ENCODE measurements at places on chromosomes 5 and 9. TPM values are rescaled to one million over a fixed set of nuclear protein-coding genes. Genes with fewer than 3 reads are reported as not detected.

The PCDHB6 gene
- total RNA-seq = not detected

GRCh38 chr9:108813951-108814601 lies 41.7 kb downstream of the ACTL7B start:
- H3K4me3 ChIP-seq = no peak overlapping the region
- H3K4me1 ChIP-seq = no peaks in the 10 kb centered on the region
- no peak overlapping the region for H3K27ac ChIP-seq
- no peaks in the 10 kb centered on the region for H3K27me3 ChIP-seq

- no peaks in the 10 kb centered on the region for H3K4me1 ChIP-seq
- H3K36me3 ChIP-seq = no peaks in the 10 kb centered on the region
- H3K4me3 ChIP-seq = no peak overlapping the region
- H3K27ac ChIP-seq = no peak overlapping the region
- no peaks in the 10 kb centered on the region for H3K27me3 ChIP-seq
Observed at GRCh38 chr5:150999704-151000442, 20.5 kb upstream of the GPX3 start.

GRCh38 chr9:117375956-117376355 lies 38.9 kb downstream of the ASTN2 start:
- H3K27ac ChIP-seq = no peak overlapping the region
- no peaks in the 10 kb centered on the region for H3K4me1 ChIP-seq
- no peak overlapping the region for H3K4me3 ChIP-seq
- DNase-seq = no peak
- no peaks in the 10 kb centered on the region for H3K36me3 ChIP-seq
- no peaks in the 10 kb centered on the region for H3K27me3 ChIP-seq

DNA sequence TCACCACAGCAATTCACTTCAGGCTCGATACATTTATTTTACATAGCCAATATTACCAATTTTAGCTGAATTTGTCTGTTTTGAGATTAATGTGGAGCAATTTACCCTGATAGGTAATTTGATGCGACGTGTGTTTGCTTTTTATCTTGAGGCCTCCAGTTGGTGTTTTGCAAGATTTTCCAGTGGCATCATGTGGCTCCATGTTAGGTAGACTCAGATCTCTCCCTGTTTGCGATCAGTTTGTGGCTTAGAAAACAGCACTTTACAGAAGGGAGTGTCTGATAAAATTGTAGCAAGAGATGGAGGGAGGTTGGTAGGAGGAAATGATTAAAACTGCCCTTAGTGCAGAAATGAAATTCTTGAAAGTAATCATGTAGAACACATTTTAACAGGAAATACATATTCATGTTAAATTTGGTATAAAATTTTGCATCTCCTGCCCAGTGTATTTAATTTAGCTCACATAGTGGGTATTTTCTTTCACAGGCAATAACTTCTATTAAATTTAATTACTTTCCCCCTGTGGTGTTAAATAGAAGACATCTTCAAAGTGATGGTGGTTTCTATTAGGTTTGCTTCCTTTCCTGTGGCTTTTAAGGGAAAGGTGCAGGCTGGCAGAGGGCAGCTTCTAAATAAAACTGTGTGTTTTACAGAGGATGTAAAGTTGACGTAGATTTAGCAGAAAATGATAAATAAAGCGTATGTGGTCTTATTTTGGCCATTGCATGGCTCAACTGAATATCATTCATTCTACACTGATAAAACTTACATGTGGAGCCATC lies 135.8 kb downstream of the KDM4C start:
- peaks cover 33% of the 10 kb centered on the region for H3K36me3 ChIP-seq
- DNase-seq = no peak
- no peak overlapping the region for H3K4me3 ChIP-seq
- H3K27ac ChIP-seq = no peak overlapping the region
- no peaks in the 10 kb centered on the region for H3K27me3 ChIP-seq

GRCh38 chr9:128621730-128622455 lies 34.8 kb downstream of the DYNC2I2 start:
- no peak overlapping the region for H3K4me3 ChIP-seq
- H3K27me3 ChIP-seq = no peaks in the 10 kb centered on the region
- H3K27ac ChIP-seq = no peak overlapping the region
- H3K4me1 ChIP-seq = no peaks in the 10 kb centered on the region

The MARCOL gene
- not detected for total RNA-seq

DNA sequence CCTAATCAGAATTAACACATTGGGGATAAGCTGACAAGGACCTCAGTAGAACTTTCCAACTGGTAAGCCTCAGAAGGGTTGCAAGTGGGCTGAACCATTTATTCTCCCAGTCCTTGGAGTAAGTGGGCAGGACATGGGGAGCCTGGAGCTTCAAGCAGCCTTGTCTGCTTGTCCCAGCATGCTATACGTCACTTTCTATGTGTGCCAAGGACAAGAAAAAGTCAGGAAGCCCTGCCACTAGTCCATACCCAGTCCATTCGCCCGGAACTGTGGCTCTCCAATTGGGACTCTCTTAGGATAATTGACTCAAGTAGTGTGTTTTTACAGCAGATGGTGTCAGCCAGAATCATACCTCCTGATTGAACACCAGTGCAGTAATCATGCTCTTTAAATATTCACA lies 62.6 kb upstream of the FRRS1L start:
- H3K4me3 ChIP-seq = no peak overlapping the region
- no peaks in the 10 kb centered on the region for H3K4me1 ChIP-seq
- no peak for DNase-seq
- peaks cover 2% of the 10 kb centered on the region for H3K27me3 ChIP-seq
- no peak overlapping the region for H3K27ac ChIP-seq

The SEMA5A gene
- 1.5 TPM for total RNA-seq
